ENCODE measurements at places on chromosomes 7 and 10.

GRCh38 chr7:2260820-2261219 lies 18.8 kb downstream of the NUDT1 start:
- no peak for DNase-seq

DNA sequence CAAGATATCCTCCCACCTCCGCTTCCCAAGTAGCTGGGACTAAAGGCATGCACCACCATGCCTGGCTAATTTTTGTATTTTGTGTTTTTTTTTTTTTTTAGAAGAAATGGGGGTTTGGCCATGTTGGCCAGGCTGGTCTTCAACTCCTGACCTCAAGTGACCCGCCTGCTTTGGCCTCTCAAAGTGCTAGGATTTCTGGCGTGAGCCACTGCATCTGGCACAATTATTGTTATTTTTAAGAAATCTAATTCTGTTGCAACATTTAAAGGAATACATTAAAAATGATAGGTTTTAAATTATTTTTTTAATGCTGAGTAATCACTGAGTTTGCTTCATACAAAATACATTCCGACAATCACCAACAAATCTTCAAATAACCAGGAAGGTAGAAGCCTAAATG lies 178.1 kb upstream of the SEMA3E start:
- DNase-seq, result no peak

GRCh38 chr7:73971322-73971703 lies 56.7 kb upstream of the ELN start:
- no peak for DNase-seq

GRCh38 chr10:58081353-58081752 lies 186.3 kb downstream of the IPMK start:
- DNase-seq, result no peak

- DNase-seq, result no peak
Measured at GRCh38 chr7:130272381-130273080, 5.9 kb downstream of the CPA2 start.

- no peak for DNase-seq
Measured at GRCh38 chr7:12146813-12147212, 64.3 kb upstream of the TMEM106B start.

DNA sequence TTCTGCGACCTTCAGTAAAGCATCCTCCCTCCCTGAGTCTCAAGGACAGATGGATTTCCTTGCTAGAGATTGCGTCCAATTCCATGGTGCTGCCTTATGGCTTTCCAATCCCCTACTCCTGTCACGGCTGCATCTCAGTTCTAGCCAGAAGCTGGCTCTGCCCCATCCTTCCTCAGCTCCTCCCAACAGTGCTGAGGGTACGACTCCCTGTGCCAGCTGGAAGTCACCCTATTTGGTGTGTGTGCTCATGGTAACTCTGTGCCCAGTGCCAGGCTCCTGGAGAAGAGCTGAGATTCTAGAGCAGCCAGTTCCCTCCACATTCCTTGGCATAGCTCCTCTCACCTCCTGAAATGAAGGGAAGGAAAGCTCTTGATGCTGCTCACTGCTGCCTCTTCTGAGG lies 185.0 kb upstream of the PODXL start:
- DNase-seq, result no peak

DNA sequence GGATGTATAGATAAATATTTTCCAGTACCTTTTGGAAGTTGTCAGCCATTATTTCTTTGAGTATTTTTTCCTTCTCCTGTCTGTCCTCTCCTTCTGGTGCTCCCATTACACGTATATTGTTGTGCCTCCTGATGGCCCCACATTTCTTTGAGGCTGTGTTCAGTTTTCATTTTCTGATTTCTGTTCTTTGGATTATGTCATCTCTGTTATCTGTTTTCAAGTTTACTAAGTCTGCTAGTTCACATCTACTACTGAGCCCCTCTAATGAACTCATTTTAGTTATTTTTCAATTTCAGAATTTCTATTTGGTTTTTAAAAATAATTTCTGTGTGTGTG lies 16.3 kb downstream of the RBM33 start:
- no peak for DNase-seq

- DNase-seq, result no peak
Measured at GRCh38 chr7:79453558-79454360, at the start of gene MAGI2. MAGI2 (minus strand) TSS chr7:79453667; CDS start chr7:79453320, 347 bp downstream.

GRCh38 chr10:34473174-34474008 lies 341.7 kb downstream of the PARD3 start:
- DNase-seq, result no peak

GRCh38 chr7:142808461-142808801 lies 37.7 kb downstream of the PRSS2 start:
- no peak for DNase-seq

GRCh38 chr10:113151190-113151666 lies 201.2 kb downstream of the TCF7L2 start:
- no peak for DNase-seq

- DNase-seq, result no peak
Measured at GRCh38 chr10:113960617-113961181, 83.0 kb upstream of the ADRB1 start.

DNA sequence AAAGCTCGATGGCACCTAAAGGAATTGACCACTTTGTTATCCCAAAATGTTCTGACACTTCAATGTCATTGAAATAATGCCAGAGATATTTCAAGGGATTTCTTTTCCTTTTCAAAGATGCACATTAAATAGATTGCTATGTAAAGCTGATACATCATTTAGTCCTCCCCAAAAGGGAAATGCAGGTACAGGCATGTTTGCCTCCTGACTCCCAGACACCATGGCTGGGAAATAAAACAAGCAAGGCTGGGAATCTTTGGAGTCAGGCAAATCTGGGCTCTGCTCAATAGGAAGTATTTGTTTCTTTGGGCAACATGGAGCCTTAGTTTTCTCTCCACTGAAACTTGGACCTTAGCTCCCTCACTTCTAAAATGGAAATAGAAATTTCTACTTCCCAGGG lies 230.8 kb upstream of the LRRTM3 start:
- DNase-seq, result no peak
